ENCODE measurements at places on chromosomes 5 and 9. TPM values are rescaled to one million over a fixed set of nuclear protein-coding genes. Genes with fewer than 3 reads are reported as not detected.

DNA sequence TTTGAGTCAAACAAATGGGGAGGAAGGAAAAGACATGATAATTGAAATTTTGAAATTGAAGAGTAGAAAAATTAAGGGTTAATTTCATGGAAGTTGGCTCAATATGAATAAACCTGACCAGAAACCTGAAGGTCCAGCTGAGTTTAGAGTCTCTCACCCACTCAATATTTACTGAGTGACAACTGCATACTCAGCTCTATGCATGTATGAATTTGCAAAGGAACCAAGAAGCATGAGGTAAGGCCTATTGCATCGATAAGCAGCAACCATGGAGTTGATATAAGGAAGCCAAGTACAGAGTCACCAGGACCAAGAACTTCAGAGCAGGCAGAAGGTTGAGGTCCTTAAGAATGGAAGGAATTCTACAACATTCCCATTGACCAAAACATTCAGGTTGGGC is 163.4 kb downstream of the SEMA5A start:
- no peaks in the 10 kb centered on the region for H3K27me3 ChIP-seq
- no peak overlapping the region for H3K27ac ChIP-seq
- no peak overlapping the region for H3K4me3 ChIP-seq
- H3K36me3 ChIP-seq, result no peaks in the 10 kb centered on the region
- no peak for DNase-seq

BSPRY gene
- 0.50 TPM for total RNA-seq

PPP1R26 gene
- total RNA-seq, result 9.5 TPM

DNA sequence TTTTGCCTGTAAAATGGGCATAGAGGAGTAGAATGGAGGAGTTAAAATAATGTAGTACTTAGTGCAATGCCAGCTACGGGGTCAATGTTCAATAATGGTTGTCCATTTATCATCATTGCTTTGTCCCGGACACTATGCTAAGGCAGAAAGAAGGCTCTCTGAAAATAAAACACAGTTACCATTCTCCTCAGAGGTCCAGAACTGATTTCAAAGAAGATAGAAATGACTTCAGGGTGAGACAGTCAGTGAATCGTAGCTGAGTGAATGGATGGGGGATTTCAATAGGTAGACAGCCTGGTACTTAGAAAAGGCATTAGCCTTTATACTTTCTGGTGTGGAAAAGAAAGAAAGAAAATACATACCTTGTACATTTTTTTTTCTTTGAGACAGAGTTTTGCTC is 1.2 kb upstream of the AK3 start:
- H3K4me1 ChIP-seq, result no peaks in the 10 kb centered on the region
- no peaks in the 10 kb centered on the region for H3K27me3 ChIP-seq
- H3K4me3 ChIP-seq, result no peak overlapping the region
- no peak for DNase-seq
- H3K27ac ChIP-seq, result peak overlapping the region; percentile 100

F12 gene
- 256 TPM for total RNA-seq

GRCh38 chr5:79850316-79850822 is 140.7 kb downstream of the MTX3 start:
- no peaks in the 10 kb centered on the region for H3K27me3 ChIP-seq
- H3K36me3 ChIP-seq, result no peaks in the 10 kb centered on the region
- no peak overlapping the region for H3K4me3 ChIP-seq

DMRTA1 gene
- 1.4 TPM for total RNA-seq

RASEF gene
- total RNA-seq, result 1.5 TPM

DIRAS2 gene
- not detected for total RNA-seq

RNF183 gene
- not detected for total RNA-seq

LCN2 gene
- 7.0 TPM for total RNA-seq

KCNIP1 gene
- 0.23 TPM for total RNA-seq

DNA sequence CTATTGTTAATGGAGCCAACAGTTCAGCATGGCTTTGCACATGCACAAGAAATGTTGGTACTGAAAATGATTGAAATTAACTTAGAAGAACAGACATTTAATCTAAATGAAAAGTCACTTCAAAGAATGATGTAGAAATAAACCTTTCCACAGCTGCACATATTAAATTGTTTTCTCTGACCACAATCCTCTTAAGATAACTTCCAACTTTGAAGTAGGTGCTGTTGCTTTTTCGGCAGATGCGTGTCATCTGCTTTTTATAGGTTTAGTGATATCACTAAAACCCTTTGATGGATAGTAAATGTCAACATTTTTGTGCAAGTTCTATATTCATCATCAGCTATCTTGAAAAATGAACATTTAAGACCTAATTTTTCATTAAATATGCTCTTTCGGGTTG is 25.3 kb upstream of the SLC1A3 start:
- no peaks in the 10 kb centered on the region for H3K4me1 ChIP-seq
- no peaks in the 10 kb centered on the region for H3K36me3 ChIP-seq
- no peak for DNase-seq
- H3K27me3 ChIP-seq, result no peaks in the 10 kb centered on the region

DNM1 gene
- total RNA-seq, result 1.6 TPM

GRCh38 chr9:34659592-34660253 is 2.7 kb downstream of the CCL27 start:
- no peaks in the 10 kb centered on the region for H3K36me3 ChIP-seq
- no peaks in the 10 kb centered on the region for H3K27me3 ChIP-seq
- no peak for DNase-seq
- peaks cover 7% of the 10 kb centered on the region for H3K4me1 ChIP-seq
- no peak overlapping the region for H3K4me3 ChIP-seq

DNA sequence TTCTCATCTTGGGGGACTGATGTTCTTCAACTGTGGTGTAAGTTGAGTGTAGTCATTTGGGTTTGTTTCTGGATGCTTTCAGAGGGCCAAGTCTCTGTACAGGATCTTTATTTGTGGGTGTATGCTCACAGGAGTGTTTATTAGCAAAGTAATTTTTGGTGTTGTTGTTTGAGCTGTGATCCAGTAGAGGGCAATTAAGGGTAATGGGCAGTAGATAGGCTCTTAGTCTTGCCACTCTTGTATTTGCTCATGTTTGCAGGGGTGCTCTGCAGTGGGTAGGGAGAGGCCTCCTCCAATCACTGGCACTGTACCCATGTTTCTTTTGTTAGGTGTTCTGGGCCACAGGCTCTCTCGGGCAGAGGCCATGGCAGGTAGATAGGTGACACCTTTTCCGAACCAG is 45.9 kb upstream of the ITGA2 start:
- H3K4me3 ChIP-seq, result no peak overlapping the region
- no peak overlapping the region for H3K27ac ChIP-seq
- H3K4me1 ChIP-seq, result no peaks in the 10 kb centered on the region
- DNase-seq, result no peak
- no peaks in the 10 kb centered on the region for H3K27me3 ChIP-seq

GRCh38 chr9:86572904-86573303 is 218.7 kb upstream of the TUT7 start:
- H3K4me1 ChIP-seq, result no peaks in the 10 kb centered on the region
- no peak overlapping the region for H3K4me3 ChIP-seq
- H3K27ac ChIP-seq, result no peak overlapping the region
- DNase-seq, result no peak
- no peaks in the 10 kb centered on the region for H3K27me3 ChIP-seq

DNA sequence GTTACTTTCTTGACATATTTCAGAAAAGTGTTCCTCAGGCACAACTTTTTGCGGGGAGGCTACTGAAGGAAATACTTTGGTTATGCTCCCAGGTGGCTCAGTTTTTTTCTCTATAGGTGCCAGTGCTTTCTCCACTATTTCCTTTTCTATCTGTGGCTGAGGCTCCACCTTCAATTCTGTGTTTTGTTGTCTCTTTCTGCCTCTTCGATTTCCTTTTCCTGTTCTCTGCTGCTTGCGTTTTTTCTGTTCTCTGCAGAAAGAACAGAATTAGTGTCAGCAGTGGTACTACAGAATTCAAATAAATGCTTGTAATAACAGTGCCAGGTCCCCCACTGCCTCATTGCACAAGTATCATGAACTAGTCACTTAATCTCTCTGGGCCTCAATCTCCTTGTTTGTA is 7.0 kb downstream of the HEMGN start:
- H3K4me1 ChIP-seq, result no peaks in the 10 kb centered on the region
- no peak overlapping the region for H3K4me3 ChIP-seq
- H3K27ac ChIP-seq, result no peak overlapping the region
- H3K27me3 ChIP-seq, result no peaks in the 10 kb centered on the region

- H3K4me3 ChIP-seq, result no peak overlapping the region
- H3K27me3 ChIP-seq, result no peaks in the 10 kb centered on the region
- DNase-seq, result no peak
- no peaks in the 10 kb centered on the region for H3K4me1 ChIP-seq
Measured at GRCh38 chr5:144203750-144204596, 33.3 kb downstream of the KCTD16 start.

GRCh38 chr9:1759771-1760300 is 255.3 kb upstream of the SMARCA2 start:
- H3K36me3 ChIP-seq, result no peaks in the 10 kb centered on the region
- no peak overlapping the region for H3K27ac ChIP-seq
- no peaks in the 10 kb centered on the region for H3K4me1 ChIP-seq
- no peaks in the 10 kb centered on the region for H3K27me3 ChIP-seq

GRCh38 chr9:16828340-16829281 is 41.9 kb downstream of the BNC2 start:
- H3K4me1 ChIP-seq, result no peaks in the 10 kb centered on the region
- no peak overlapping the region for H3K4me3 ChIP-seq
- peak; percentile 40 for DNase-seq

ELAVL2 gene
- total RNA-seq, result 0.19 TPM

DNA sequence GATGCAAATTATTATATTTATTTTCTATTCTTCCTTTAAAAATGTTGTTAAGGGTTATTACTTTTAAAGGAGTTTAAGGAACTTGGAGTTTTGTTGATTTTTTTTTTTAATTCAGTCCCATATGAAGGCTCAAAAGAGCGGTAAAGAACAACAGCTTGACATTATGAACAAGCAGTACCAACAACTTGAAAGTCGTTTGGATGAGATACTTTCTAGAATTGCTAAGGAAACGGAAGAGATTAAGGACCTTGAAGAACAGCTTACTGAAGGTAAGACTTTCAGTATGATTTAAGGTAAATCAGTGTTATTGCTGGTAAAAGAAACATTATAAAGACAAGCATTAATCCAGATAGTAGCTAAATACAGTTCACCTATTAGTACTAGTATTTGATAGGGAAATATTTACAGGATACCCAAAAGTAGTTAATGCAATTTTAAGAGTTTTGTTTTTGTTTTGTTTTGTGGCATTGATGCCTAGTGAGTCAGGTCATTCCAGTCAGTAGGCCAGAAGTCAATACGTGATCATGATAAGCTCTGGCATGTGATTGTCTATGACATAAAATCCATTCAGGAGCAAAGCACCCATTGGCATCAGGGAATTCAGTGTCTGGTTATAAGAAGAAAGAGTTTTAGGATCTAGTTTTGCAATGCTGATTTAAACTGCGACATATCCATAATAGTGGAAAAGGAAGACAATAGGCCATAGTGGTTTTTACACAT is 49.2 kb downstream of the CNTRL start:
- H3K4me1 ChIP-seq, result no peaks in the 10 kb centered on the region
- H3K27ac ChIP-seq, result no peak overlapping the region
- DNase-seq, result no peak
- H3K36me3 ChIP-seq, result no peaks in the 10 kb centered on the region
- no peak overlapping the region for H3K4me3 ChIP-seq
